ENCODE measurements at places on chromosomes 4 and X. TPM values are rescaled to one million over a fixed set of nuclear protein-coding genes. Genes with fewer than 3 reads are reported as not detected.

The PNCK gene
- total RNA-seq: 0.48 TPM

DNA sequence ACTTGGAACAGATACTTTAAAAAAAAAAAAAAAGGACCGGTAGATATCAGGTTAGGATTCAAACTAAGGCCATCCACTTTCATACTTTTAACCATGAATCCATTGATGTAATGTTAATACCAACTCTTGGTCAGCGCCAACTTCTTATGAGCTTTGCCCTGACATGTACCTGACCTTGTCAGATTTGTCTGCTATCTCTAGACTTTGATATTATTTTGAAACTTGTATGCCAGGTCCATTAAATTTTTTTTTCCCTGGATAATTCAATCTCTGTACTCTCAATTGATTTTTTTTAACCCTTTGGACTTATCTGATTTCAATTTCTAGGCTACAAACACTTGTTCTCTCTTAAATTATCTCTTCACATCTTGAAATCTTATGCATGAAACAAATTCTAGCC lies 27.2 kb upstream of the UGT2B7 start:
- no peak overlapping the region for H3K4me3 ChIP-seq
- H3K27me3 ChIP-seq: no peaks in the 10 kb centered on the region
- DNase-seq: no peak
- no peaks in the 10 kb centered on the region for H3K4me1 ChIP-seq

DNA sequence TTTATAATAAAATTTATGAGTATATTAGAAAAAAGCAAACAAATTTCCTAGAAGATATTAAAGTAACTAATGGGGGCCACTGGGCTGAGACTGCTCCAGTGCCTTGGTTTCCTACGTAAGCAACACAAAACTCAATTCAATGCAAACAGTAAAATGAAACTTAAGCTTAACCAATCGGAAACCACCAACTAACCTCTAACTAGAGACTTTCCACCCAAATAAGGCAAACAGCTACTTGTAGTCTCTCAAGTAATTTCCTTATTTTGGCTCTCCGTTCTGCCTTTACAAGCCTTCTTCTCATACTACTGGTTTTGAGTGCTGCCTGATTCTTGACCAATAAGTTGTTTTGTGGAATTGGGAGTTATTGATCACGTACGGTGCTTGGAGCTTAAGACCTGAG lies 167.3 kb upstream of the VEGFC start:
- no peak for DNase-seq
- H3K27me3 ChIP-seq: no peaks in the 10 kb centered on the region
- H3K36me3 ChIP-seq: no peaks in the 10 kb centered on the region
- no peak overlapping the region for H3K27ac ChIP-seq
- no peak overlapping the region for H3K4me3 ChIP-seq

- H3K4me3 ChIP-seq: no peak overlapping the region
- no peaks in the 10 kb centered on the region for H3K36me3 ChIP-seq
- no peak for DNase-seq
- H3K27me3 ChIP-seq: no peaks in the 10 kb centered on the region
- no peaks in the 10 kb centered on the region for H3K4me1 ChIP-seq
- no peak overlapping the region for H3K27ac ChIP-seq
Observed at GRCh38 chr4:120155287-120155686, 88.6 kb upstream of the MAD2L1 start.

DNA sequence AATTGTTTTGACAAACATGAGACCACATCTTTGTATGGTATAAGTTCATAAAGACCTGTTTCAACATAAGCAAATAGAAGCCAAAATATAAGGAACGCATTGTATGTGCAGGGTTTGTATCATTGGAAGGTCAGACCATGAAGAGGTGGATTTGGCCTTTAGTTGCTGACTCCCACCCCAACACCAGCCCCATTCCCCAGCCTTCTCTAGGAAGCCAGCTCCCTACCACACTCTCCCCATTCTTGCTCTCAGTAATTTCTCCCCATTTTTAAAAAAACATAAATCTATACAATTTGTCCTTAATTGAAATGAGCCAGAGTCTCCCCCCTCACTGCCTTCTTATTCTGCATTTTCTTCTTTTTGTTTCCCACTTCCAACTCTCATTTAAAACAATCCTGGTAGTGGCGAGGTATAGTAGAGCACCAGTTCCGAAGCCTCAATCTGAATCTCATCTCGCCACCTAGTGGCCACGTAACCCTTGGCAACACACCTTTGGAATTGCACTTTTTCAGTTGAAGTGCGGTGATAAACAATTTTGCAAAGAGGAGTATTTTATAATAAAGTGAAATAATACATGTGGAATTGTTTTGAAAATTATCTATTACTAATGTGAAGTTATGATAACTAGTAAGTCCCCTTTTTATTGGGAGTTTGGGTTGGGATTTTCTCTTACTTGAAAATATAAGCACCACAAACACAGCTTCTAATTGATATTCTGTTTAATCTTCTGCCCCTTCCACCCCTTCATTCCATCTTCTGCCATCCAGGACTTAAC lies 126.6 kb downstream of the ASB9 start:
- no peak overlapping the region for H3K4me3 ChIP-seq
- peak; percentile 51 for DNase-seq
- H3K27me3 ChIP-seq: peaks cover 39% of the 10 kb centered on the region
- H3K4me1 ChIP-seq: no peaks in the 10 kb centered on the region
- no peak overlapping the region for H3K27ac ChIP-seq
- no peaks in the 10 kb centered on the region for H3K36me3 ChIP-seq

DNA sequence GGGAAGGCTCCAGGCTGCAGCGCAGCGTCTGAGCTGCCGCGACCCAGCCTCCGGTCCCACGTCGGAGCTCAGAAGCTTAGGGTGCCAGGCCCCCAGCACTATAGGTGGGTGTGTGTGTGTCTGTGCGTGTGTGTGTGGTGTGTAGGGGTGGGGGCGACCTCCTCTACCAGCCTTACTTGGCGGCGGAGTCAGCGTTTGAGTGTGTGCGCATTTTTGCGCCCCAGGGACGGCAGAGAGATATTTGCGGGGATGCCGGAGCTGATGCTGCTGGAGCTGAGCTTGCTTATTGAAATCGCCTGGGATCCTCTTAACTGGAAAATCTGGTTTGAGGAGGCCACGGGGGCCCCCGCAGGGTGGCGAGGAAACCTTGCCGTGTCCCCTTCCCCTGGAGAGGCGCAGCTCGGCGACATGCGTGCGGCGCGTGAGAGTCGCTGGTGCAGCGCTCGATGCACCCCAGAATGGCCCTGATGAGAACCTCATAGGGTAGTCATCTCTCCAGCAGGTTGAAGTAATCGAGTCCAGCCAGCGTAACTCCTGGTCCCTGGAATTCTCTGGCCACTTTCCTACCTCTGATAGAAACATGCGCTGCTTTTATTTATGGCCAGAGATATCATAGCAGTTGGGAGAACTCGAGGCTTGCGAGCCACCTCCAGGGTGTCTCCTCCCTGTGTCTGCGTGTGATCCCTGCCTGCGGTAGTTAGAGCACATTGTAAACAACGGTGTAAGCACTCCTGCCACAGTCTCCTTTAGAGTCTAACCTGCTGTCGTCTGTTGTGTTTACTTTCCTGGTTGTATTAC lies 2.7 kb downstream of the ADGRL3 start:
- H3K4me3 ChIP-seq: peak overlapping the region; percentile 66
- peaks cover 3% of the 10 kb centered on the region for H3K27me3 ChIP-seq
- DNase-seq: no peak
- peak overlapping the region; percentile 7 for H3K27ac ChIP-seq
- H3K36me3 ChIP-seq: no peaks in the 10 kb centered on the region

DNA sequence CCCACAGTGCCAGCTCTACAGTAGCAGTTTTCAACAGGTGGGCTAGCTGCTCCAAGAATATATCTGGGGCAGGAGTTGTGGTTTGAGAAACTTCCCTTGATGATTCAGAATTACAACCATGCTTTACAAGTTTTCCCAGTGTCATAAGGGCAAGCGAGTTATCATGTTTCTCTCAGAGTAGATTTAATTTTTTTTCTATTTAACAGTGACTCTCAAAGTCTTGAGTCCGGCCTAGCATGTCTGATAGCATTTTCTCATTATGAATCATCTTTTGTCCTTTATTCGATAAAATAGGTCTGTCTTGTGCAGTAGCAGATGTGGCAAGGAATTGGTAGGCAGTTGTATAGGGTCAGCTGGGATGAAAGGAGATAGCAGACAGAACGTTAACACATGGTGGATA lies 62.2 kb upstream of the SPANXD start:
- H3K4me3 ChIP-seq: no peak overlapping the region
- no peaks in the 10 kb centered on the region for H3K27me3 ChIP-seq
- H3K27ac ChIP-seq: no peak overlapping the region
- H3K4me1 ChIP-seq: no peaks in the 10 kb centered on the region
- DNase-seq: no peak

DNA sequence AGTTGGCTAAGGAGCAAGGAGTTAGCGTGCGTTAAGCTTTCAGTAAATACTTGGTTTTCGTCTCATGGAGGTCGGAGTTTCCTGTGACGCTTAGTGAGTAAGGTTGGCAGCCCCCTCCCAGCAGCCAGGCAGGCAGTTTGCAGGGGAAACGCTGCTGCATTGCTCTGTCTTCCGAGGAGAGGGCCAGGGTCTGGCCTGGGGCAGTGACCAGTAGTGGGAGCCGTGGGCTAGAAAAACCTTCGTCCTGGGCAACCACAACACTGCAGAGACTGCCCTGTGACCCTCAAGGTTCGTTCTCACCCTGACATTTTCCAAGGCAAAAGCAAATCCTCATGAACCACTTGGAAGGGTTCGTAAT lies 432 bp downstream of the TMEM175 start:
- no peaks in the 10 kb centered on the region for H3K36me3 ChIP-seq
- peak overlapping the region; percentile 89 for H3K27ac ChIP-seq
- peaks cover 3% of the 10 kb centered on the region for H3K4me1 ChIP-seq
- DNase-seq: no peak
- H3K4me3 ChIP-seq: peak overlapping the region; percentile 82

- H3K4me3 ChIP-seq: no peak overlapping the region
- no peaks in the 10 kb centered on the region for H3K27me3 ChIP-seq
- H3K27ac ChIP-seq: no peak overlapping the region
- no peak for DNase-seq
Observed at GRCh38 chrX:37652589-37653231, 32.9 kb upstream of the XK start.

GRCh38 chr4:93466446-93466845 lies 362.1 kb upstream of the ATOH1 start:
- no peak overlapping the region for H3K4me3 ChIP-seq
- peaks cover 5% of the 10 kb centered on the region for H3K36me3 ChIP-seq
- H3K27ac ChIP-seq: no peak overlapping the region
- H3K27me3 ChIP-seq: no peaks in the 10 kb centered on the region
- no peak for DNase-seq

DNA sequence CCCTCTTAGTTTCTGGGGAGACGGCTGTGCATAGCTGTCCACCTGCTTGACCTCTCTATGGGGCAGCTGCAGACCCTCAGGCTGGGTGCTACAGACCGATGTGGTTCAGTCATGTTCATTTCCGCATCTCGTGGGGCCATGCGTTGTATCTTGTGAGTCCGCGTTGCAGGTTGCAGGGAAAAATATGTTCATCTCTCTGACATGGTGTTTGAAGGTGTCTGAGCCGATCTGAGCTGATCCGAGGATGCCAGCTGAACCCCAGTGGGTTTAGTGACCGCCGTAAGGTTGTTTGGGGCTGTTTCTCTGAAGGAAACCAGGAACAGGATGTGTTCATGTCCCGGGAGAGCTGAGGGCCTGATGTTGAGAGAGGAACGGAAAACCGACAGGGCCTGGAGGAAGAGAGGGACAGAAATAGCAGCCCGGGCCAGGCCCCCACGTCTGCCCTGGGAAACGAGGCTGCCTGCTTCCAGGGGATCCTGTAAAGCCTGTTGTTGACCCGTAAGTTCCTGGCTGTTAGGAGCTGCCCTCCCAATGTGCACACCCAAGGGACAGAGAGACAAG lies 9.8 kb upstream of the P2RY8 start:
- no peak for DNase-seq
- H3K27me3 ChIP-seq: no peaks in the 10 kb centered on the region
- H3K36me3 ChIP-seq: no peaks in the 10 kb centered on the region
- no peaks in the 10 kb centered on the region for H3K4me1 ChIP-seq
- no peak overlapping the region for H3K4me3 ChIP-seq

GRCh38 chrX:77603635-77604336 lies 156.6 kb downstream of the FGF16 start:
- no peaks in the 10 kb centered on the region for H3K4me1 ChIP-seq
- H3K27ac ChIP-seq: no peak overlapping the region
- H3K27me3 ChIP-seq: no peaks in the 10 kb centered on the region

DNA sequence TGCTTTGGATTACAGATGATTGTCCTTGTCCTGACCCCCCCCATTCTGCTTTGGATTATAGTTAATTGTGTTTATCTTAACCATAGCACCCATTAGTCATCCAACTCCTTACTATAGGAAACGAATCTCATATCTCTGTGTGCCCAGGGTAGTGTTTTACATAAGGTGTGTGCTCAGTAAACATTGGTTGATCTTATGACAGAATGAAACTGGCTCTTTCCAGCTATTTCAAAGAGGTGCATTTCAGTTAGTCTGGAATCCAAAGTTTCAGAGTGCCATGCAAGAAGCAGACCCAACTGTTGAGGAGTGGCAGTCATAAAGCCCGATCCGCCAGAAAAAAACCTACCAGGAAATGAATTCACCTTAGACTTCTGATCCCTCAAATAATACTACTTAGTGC lies 14.7 kb downstream of the TRIM2 start:
- no peaks in the 10 kb centered on the region for H3K4me1 ChIP-seq
- H3K36me3 ChIP-seq: no peaks in the 10 kb centered on the region

DNA sequence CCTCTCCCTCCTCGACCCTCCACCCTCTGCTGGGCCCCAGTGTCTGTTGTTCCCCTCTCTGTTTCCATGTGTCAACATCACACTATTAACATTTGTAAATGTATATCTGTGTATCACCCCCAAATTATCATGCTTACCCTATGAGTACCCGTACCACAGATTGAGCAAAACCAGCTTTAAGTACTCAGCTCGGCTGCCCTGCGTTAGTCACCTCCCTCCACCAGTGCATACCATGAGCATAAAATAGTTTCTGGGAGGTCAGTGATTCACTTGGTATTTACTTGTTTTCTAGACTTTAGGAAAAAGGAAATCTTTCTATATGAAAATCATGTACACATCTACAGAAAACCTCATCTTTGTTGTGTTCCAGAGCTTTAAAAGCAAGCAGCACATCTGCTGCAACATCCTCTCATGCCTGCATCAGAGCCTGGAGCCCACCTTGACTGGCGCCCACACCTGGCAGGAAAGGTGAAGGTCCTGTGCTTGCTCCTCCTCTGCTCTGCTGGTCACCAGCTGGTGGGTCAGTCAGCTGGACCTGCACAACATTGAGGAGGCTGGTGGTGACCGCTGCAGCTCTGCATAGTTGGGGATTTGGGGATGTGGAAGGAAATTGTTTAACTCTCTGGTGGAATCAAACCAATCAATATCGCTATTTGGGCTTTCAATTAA lies 214.4 kb upstream of the KLF3 start:
- no peaks in the 10 kb centered on the region for H3K27me3 ChIP-seq
- no peaks in the 10 kb centered on the region for H3K4me1 ChIP-seq

DNA sequence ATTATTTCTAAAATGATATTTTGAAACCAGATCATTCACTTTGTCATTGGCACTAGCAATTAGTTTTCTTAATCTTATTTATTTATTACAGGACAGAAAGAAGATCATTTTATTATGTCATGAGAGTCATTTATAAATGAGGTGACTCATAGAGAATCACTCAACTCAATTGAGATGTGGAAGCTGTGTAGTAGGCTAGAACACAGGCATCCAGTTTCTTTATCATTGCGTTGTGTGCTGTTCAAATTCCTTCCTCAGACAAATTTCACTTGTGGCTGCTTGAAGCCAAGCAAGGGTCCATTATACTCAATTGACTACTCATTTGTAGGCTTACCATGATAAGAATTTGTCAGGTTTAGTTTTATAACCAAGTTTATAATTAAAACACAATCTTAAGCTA lies 87.6 kb downstream of the MRPL1 start:
- no peak overlapping the region for H3K4me3 ChIP-seq
- no peak overlapping the region for H3K27ac ChIP-seq
- H3K4me1 ChIP-seq: no peaks in the 10 kb centered on the region
- no peak for DNase-seq
- H3K27me3 ChIP-seq: no peaks in the 10 kb centered on the region

Data from breast epithelium (tissue), 4 donors.